ENCODE measurements at places on chromosomes 5 and 9. TPM values are rescaled to one million over a fixed set of nuclear protein-coding genes. Genes with fewer than 3 reads are reported as not detected.

The FOCAD gene
- 65.6 TPM for total RNA-seq

The TMED7 gene
- 76.9 TPM for total RNA-seq

The GRXCR2 gene
- total RNA-seq = not detected

The ORM1 gene
- total RNA-seq = 9.3 TPM

The NSMF gene
- total RNA-seq = 57.4 TPM

The FYB1 gene
- total RNA-seq = not detected

The EGFLAM gene
- 0.69 TPM for total RNA-seq

The PCDHGC3 gene
- total RNA-seq = 25.8 TPM

DNA sequence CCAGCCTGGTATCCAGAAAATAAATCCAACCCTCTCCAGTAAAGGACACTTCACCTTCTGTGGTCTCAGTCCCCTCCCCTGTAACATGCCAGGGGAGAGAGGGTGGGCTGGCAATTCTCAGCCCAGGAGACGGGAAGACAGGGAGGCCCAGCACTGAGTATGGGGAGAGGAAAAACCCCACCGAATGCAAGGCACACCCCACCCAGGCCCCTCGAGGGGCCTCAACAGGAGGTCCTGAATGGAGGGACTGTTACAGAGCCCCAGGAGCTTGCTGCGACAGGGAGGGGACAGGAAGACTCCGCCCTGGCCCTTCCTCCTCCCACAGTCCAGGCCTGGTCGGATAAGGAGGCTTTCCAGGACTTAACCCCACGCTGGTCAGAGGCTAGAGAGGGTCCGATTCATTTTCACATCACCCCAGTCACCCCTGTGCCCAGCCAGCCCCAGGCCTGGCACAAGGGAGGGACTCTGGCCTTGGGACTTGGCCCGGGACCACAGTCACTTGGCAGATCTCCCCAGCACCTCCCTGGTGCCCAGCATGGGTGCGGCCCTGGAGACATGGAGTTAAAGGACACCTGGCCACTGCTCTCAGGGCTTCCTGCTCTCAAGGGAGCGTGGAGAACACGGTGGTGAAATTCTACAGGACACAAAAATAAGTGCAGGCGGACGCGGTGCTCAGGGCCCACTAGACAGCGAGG, 44.9 kb upstream of the STXBP1 start:
- no peak for DNase-seq

DNA sequence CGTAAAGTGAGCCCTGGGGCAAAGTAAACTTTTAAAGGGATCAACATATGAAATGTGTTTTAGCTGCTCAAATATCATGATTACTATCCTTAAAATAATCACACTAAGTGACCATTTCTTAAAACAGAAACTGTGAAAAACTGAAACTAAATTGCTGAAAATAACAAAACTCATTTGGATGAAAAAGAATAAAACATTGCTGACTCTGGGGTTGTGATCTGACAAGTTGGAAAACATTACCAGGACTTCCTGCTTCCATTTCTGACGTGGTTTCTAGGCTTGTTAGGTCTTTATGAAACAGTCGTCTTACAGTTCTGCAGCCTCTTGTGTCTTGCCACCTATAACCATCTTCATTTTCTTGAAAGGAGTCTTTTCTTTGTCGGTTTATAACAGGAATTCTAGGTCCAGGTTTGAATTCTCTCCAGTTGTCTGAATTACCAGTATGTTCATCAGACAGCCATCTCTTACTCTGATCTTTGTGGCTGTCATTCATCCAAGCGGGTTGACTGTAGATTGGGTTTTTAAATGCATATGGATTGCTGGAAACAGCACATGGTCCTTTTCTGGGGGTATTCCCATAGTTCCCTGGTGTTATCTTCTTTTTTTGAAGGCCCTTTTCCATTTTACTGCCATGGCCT, 1.7 kb downstream of the TUT7 start:
- no peak for DNase-seq

- DNase-seq = no peak
These were observed 76.4 kb downstream of the MED27 start for GRCh38 chr9:132003319-132003704.

GRCh38 chr5:146877783-146878475, 628 bp downstream of the PPP2R2B start:
- DNase-seq = peak; percentile 30

DNA sequence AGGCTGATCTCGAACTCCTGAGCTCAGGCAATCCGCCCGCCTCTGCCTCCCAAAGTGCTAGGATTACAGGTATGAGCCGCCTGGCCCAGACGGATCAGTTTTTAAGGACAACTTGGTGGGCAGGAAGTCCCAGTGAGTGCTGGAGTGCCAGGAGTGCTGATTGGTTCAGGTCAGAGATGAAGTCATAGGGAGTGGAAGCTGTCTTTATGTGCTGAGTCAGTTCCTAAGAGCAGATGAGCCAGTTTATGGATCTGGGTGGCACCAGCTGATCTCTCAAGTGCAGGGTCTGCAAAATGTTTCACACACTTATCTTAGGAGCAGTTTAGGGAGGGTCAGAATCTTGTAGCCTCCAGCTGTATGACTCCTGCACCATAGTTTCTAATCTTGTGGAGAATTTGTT, 292.1 kb upstream of the ELAVL2 start:
- DNase-seq = no peak

GRCh38 chr9:8694983-8695588, 895.5 kb upstream of the DMAC1 start:
- no peak for DNase-seq

DNA sequence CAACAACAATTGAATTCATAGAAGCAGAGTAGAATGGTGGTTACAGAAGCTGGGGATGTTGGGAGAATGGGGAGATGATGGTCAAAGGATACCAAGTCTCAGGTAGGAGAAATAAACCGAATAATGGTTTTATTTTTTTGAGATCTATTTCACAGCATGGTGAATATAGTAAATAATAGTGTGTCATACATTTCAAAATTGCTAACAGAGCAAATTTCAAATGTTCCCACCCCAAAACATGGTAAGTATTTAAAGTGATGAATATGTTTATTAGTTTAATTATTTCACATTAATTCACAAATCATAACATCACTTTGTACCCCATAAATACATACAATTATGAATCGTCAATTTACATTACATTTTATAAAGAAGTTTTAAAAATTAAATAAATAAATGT, 72.7 kb upstream of the ATG10 start:
- DNase-seq = no peak

GRCh38 chr5:22352493-22352892, 500.7 kb downstream of the CDH12 start:
- no peak for DNase-seq

GRCh38 chr5:106392766-106393165, 1278.0 kb downstream of the EFNA5 start:
- no peak for DNase-seq

- peak; percentile 15 for DNase-seq
These were observed 160.0 kb downstream of the C9orf152 start for GRCh38 chr9:110047955-110048402.

- DNase-seq = no peak
These were observed 217.4 kb downstream of the FANCC start for GRCh38 chr9:95100071-95100627.

- DNase-seq = no peak
These were observed 20.7 kb upstream of the LIFR start for GRCh38 chr5:38576961-38577684.

GRCh38 chr9:121949364-121949763, 143.7 kb downstream of the TTLL11 start:
- no peak for DNase-seq

GRCh38 chr9:20872340-20872977, 159.0 kb downstream of the HACD4 start:
- no peak for DNase-seq

DNA sequence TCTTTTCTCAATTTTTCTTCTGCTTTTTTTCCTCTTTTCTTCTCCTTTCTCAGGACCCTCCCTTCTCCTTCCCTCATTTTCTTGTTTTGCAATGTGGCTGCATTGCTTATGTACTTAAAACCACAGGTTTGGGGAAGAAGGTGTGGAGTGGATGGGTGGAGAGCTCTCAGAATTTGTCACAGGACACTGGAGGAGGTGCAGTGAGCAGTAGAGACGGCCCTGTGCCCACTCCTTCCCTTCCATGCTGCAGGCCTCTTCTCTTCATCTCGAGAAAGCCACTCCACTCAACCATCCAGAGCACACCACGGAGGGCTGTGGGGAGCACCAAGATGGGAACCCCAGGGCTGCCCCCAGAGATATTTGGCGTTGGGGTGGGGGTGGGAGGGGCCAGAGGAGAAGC, 92.3 kb downstream of the FSTL4 start:
- DNase-seq = no peak
